ENCODE measurements at places on chromosomes 1 and 21.

GRCh38 chr1:18924221-18924691 is 21.9 kb upstream of the ALDH4A1 start:
- DNase-seq, result no peak

GRCh38 chr1:155069551-155070157 is 6.1 kb downstream of the EFNA4 start:
- no peak for DNase-seq

GRCh38 chr1:201385299-201385891 is 7.9 kb upstream of the TNNT2 start:
- DNase-seq, result no peak

DNA sequence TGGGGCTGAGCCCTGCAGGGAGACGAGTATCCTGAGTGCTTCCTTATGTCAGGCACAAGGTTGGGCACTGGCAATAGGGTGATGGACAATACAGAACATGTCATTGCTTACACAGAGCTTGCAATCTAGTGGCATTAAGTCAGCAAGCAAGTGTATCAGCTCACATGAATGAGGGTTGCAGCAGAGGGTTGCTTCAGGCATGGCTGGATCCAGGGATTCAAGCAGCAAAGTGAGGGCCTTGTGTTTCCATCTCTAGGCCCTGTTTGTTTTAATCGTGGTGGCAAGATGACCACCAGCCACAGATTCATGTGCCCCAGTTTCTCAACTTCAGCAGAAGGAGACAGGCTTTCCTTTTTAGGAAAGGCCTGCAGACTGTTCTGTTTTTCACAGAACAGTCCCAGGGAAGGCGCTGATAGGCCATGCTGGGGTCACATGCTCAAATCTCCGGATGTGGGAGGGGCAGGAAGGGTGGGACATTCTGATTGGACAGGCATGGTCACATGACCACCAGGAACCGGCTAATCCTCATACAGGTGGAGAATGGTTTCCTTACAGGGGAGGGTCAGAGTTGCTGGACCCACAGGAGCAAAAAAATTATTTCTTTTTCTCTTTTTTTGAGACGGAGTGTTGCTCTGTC is 14.4 kb downstream of the PLOD1 start:
- DNase-seq, result no peak

GRCh38 chr1:216448011-216448510 is 24.8 kb upstream of the USH2A start:
- no peak for DNase-seq

GRCh38 chr1:225449774-225450173 is 21.9 kb upstream of the LBR start:
- no peak for DNase-seq

DNA sequence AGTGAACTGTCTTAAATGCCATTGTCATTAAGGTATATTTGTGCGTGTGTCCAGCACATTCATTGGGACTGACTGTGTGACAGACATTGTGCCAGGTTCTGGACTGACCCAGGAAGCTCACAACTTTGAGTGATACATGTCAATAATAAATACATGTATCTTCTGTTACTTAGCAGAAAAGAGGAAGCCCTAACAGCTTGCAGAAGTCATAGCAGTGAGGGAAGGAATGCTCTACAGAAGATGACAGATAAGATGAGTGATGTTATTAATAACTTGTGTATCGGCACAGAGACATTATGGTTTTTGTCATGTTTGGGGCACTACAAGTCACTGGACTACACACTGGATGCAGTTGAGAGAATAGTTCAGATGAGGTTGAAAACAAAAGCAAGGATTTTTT is 1.2 kb upstream of the SRSF11 start:
- DNase-seq, result no peak

DNA sequence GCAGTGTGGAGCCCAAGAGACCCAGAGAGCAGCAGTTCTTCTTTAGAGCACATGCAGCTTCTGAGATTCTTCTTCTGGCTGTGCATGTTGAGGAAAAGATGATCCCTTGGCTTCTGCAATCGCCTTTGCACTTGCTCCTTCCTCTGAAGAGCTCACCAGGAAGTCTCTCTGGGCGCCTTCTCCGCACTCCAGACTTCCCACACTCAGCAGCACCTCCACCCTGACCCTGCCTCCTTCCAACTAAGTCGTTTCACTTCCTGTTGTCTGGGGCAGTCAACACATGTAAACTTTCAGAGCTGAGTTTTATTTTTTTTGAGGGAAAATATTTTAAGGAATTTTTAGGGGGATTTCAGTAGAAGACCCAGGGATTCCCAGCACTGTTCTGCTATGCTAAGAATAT is 73.4 kb upstream of the F3 start:
- DNase-seq, result no peak

- DNase-seq, result no peak
Observed at GRCh38 chr1:152533327-152533938, 19.2 kb downstream of the CRCT1 start.

GRCh38 chr1:8980656-8981055 is 35.0 kb downstream of the CA6 start:
- DNase-seq, result no peak

DNA sequence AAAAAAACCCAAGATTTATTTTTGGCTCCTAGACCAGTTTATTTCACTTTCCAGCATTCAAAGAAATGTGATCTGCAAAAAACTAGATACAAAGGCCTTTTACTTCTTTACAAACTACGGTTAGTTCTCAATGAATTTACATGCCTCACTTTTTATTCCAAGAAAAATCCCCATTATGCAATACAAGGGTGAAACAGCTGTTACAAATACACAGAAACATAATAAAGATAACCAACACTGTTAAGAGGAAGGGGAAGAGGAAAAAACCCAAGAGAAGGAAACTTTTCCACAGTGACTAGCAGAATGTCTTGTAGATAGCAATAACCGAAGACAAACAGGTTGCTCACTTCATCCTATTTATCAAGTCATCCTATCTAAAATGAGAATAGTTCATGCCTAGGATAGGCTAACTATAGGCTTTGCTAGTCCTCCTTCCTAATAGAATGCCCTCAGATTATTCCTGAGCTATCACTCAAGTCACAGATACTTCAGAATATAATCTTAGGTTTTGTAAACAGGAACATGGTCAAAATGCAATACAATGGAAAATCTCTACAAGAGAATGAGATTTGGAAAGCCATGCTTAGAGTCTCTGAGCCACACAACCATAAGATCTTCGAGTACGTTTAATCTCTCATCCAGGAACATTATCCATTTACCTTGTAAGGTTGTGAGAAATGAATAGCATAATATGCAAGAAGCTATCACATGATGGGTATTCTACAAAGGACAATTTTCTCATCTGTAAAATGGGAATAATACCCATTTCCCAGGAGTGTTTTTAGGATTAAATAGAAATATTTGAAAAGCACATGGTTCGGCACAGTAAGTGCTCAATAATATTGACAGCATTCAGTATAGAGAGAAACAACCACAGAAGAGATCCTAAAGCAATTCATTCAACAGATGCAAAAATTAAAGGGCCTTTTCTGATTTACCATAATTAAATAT is 5.4 kb downstream of the PNRC2 start:
- no peak for DNase-seq

GRCh38 chr1:19484798-19485361 is 459 bp downstream of the CAPZB start:
- DNase-seq, result no peak

DNA sequence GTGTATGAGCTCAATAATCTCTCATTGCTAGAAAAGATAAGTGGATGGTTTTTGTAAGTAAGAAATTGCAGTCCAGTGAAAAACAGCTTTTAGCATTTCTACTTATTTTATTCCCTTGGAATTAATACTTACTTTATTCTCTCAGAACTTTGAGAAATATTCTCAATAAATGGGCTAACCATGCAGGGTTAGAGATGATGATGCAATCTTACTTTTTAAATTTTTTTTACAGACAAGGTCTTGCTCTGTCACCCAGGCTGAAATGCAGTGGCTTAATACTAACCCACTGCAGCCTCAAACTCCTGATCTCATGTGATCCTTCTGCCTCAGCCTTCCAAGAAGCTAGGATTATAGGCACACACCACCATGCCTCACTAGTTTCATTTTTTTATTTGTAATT is 440.8 kb upstream of the ZP4 start:
- DNase-seq, result no peak

DNA sequence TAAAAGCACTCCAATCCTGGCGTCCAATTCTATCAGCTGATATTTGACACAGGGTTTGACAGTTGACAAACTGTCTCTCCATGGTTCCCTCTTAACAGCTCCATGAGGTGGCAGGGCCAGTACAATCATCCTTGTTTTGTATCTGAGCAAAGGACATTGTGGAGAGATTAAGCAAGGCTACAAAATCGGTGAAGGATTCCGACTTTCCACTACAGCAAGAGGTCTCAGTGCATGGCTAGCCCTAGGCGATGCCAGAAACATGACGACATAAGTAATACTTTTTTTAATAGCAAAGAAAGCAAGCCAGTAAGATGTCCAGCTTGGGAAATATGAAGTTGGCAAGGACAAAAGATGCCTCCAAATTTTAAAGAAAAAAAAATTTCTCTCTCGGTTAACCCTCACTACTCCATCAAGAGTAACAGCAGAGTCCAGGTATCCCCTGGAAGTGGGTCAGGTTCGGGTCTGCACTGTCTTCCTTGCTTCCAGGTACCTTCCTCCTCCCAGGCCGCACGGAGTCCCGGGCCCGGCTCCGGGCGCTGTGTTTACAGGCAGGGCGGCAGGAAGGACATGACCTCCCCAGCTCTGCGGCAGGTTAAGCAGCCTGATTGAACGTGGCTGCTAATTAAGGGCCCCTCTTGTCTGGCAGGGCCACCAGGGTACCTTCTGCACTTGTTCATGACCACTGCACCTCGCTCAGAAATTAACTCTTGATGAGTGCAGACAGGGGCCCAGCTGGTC is 106.1 kb downstream of the SIM2 start:
- no peak for DNase-seq

GRCh38 chr1:47921935-47922415 is 75.2 kb downstream of the TRABD2B start:
- no peak for DNase-seq

- DNase-seq, result peak; percentile 6
Observed at GRCh38 chr21:45138199-45139002, 64.0 kb downstream of the ADARB1 start.

DNA sequence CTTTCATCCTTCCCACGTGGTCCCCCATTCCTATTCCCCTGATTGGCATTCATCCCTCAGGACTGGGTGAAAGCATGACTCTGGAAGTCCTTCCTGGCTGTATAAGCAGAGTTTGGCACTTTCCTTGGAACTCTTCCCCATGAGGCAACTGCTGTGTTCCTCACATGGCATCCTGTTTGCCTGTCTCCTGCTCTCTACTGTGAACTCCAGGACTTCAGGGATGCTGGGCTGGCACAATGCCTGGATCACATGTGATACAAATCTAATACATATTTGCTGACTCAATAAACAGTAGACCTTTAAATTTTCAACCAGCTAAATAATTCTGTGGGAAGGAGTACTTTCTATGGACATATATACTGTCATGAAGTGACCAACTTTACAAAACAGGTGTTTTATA is 46.8 kb upstream of the EDEM3 start:
- no peak for DNase-seq

DNA sequence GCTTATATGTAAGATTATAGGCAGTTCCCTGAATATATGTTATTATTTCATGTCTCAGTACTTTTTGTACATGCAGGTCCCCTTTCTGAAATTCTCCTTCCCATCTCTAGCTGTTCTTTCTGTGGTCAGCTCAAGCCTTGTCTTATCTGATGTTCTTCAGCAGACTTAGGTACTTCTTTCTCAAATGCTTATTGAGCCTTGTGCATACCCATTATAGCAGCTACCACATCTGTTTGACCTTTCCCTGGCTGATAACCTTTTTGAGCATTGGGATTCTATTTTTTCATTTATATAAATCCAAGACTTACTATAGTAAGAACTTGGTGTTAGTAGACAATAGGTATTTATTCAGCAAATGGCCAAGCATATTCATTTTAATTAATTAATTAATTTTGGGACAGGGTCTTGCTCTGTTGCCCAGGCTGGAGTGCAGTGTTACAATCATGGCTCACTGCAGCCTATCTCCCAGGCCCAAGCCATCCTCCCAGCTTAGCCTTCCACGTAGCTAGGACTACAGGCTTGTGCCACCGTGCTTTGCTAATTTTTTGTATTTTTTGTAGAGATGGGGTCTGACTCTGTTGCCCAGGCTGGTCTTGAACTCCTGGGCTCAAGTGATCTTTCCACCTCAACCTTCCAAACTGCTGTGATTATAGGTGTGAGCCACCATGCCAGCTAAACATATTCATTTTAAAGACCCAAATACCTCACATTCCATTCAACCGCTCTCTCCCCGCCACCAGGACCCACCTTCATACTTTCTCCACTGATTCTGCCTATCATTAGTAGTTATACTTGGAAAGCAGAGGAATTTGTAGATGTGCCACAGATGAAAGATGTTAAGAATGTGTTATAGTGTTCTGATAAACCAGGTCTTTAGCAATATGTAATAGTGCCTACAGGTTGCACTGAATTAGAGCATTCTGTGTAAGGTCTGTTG is 16.7 kb downstream of the TIPRL start:
- DNase-seq, result no peak

- DNase-seq, result no peak
Observed at GRCh38 chr1:32421775-32422174, 27.5 kb upstream of the BSDC1 start.

DNA sequence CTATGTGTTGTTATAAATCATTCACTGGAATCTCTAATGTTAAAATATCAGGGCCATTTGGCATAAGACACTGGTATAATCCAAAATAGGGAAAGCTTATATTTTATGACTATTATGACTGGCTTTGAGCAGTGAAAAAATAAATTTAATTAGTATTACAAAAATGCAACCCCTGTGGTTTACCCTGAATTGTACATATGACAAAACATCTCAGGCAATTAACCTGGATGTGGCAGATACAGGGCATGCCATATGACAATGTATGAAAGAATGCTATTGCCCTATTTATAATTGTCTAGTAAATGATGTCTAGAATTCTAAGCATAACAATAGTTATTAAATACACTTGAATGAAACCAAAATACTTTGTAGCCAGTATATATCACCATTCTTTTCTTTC is 532.5 kb upstream of the ADGRL4 start:
- no peak for DNase-seq

GRCh38 chr1:31735571-31735970 is 28.6 kb downstream of the ADGRB2 start:
- no peak for DNase-seq

DNA sequence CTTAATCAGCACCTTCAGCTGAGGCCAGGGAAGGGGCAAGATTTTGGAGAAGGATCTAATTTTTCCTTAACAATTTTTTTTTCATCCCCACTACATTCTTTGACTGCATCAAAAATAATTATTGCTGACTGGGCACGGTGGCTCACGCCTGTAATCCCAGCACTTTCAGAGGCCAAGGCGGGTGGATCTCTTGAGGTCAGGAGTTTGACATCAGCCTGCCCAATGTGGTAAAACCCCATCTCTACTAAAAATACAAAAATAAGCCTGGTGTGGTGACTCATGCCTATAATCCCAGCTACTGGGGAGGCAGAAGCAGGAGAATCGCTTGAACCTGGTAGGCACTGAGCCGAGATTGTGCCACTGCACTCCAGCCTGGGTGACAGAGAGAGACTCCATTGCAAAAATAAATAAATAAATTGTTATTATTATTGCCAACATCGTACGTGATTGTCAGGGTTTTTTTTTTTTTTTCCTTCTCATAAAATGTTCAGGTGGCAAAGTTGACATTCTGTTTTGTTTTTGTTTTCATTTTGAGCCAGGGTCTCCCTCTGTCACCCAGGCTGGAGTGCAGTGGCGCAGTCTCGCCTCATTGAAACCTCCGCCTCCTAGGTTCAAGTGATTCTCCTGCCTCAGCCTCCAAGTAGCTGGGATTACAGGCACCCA is 37.3 kb upstream of the MORC3 start:
- no peak for DNase-seq
